WTC11 (cell line): ENCODE measurements at places on chromosomes 11 and 22. TPM values are rescaled to one million over a fixed set of nuclear protein-coding genes. Genes with fewer than 3 reads are reported as not detected.

DNA sequence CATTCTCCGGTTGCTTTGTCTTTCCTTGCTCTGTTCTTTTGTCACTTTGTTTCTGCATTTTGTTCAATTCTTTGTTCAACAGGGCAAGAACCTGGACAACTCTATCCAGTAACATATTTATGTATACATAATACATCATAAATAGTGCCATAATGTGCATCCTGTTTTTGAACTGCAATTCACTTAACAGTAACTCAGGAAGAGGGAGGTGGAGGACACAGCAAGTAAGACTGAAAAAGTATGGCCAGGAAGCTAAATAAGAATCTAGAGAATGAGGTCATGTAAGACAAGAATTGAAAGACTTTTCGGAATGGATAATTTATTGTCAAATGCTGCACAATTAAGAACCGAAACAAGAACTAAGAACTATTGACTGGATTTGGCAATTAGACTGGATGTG lies 29.2 kb upstream of the CHORDC1 start:
- H3K4me3 ChIP-seq = no peak overlapping the region
- DNase-seq = no peak
- no peaks in the 10 kb centered on the region for H3K27me3 ChIP-seq
- no peak overlapping the region; the same call in 1 of the 2 replicates for H3K27ac ChIP-seq

GRCh38 chr22:49368221-49368975 lies 459.3 kb downstream of the BRD1 start:
- H3K4me3 ChIP-seq = no peak overlapping the region
- no peaks in the 10 kb centered on the region; the same call in 1 of the 2 replicates for H3K27me3 ChIP-seq
- no peaks in the 10 kb centered on the region for H3K36me3 ChIP-seq
- DNase-seq = peak; percentile 3

GRCh38 chr11:65574109-65574810 lies 1.6 kb upstream of the EHBP1L1 start:
- peaks cover 38% of the 10 kb centered on the region for H3K27me3 ChIP-seq
- no peaks in the 10 kb centered on the region for H3K36me3 ChIP-seq
- H3K4me3 ChIP-seq = peak overlapping the region; percentile 84
- DNase-seq = peak; percentile 90
- no peak overlapping the region for H3K27ac ChIP-seq

DNA sequence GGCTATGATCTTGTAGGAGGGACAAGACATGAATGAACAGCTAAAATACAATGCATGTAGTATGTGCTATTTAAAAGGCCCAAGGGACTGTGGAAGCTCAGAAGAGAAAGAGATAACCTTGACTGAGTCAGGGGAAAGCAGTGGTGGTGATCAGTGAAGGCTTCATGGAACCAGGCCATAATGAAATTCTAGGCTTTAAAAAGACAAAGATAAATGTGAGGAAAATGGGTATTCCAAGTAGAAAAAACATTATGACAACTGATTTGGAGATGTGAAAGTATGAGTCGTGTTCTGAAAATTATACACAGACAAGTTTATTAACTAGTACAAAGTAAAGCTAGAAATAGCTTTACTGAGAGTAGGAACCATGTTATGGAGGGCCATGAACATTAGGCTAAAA lies 189.8 kb downstream of the SOX6 start:
- DNase-seq = no peak
- H3K4me3 ChIP-seq = no peak overlapping the region
- H3K27me3 ChIP-seq = no peaks in the 10 kb centered on the region
- no peaks in the 10 kb centered on the region for H3K36me3 ChIP-seq
- peaks cover 20% of the 10 kb centered on the region for H3K4me1 ChIP-seq

DNA sequence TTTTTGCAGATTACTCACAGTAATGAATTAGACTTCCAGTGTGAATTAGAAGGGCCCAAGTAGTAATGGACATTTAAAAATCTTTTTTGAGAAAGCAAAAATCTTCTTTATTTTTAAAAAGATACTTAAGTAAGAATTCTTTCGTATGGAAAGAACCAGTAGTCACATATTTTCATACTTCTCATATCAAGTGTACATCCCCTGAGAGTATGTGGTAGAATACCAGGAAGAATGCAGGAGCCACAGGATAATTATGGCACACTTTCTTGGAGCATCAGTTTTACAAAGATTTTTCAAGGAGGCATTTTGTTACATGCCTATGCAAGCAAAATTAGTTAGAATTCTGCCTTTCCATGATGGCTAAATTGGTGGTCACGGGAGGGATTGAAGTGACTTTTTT lies 28.1 kb downstream of the POLD3 start:
- DNase-seq = no peak
- no peaks in the 10 kb centered on the region for H3K27me3 ChIP-seq
- H3K4me1 ChIP-seq = 0 out of 2 replicates have a peak, but pooled peaks cover 2% of the 10 kb centered on the region
- H3K4me3 ChIP-seq = no peak overlapping the region
- H3K36me3 ChIP-seq = peaks cover 38% of the 10 kb centered on the region
- no peak overlapping the region for H3K27ac ChIP-seq

DNA sequence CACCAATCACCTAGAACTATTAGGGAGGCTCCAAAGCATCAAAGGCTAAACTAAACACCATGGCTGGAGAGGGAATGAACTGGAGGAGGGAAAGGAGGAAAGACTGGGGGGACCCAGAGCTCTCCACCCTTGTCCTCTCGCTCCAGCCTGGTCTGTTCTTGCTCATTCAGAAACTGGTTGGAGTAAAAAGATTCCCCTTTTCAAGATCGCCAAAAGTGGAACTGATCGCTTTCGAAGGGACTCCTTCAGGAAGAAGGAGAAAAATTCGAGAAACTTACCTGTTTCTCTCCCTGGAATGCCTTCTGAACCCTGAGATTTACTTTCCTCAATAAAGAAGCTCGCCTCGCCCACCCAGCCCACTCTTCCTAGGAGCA lies 46.9 kb downstream of the OR4D9 start:
- H3K27me3 ChIP-seq = peaks cover 7% of the 10 kb centered on the region
- peak overlapping the region; percentile 87 for H3K4me3 ChIP-seq
- no peaks in the 10 kb centered on the region for H3K36me3 ChIP-seq
- peak overlapping the region; percentile 90; the same call in 1 of the 2 replicates for H3K27ac ChIP-seq

DNA sequence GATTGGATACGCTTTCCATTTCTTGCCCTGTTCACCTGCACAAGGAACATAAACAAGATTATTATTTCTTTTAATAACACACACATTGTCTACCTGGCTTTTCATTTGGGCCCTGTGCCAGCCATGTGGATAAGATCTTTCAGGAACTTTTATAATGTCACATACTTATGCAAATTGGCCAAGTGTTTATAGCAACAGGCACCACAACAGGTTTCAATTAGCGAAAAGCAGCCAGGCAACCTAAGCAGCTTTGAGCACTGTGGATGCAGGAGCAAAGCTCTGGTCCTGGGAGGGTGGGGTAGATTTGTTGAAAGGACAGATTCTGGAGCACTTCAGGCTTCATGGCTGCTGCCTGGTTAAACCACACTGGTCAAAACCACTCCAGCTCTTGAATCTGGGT lies 217.4 kb downstream of the BARX2 start:
- DNase-seq = no peak
- no peak overlapping the region for H3K4me3 ChIP-seq
- H3K4me1 ChIP-seq = peaks cover 10% of the 10 kb centered on the region; the same call in 1 of the 2 replicates
- no peak overlapping the region for H3K27ac ChIP-seq
- peaks cover 4% of the 10 kb centered on the region; the same call in 1 of the 2 replicates for H3K27me3 ChIP-seq

- no peak overlapping the region for H3K4me3 ChIP-seq
- DNase-seq = no peak
- no peaks in the 10 kb centered on the region for H3K36me3 ChIP-seq
- no peak overlapping the region for H3K27ac ChIP-seq
- peaks cover 3% of the 10 kb centered on the region; the same call in 1 of the 2 replicates for H3K4me1 ChIP-seq
- no peaks in the 10 kb centered on the region for H3K27me3 ChIP-seq
Measured at GRCh38 chr22:49647627-49648026, 180.0 kb downstream of the BRD1 start.

DNA sequence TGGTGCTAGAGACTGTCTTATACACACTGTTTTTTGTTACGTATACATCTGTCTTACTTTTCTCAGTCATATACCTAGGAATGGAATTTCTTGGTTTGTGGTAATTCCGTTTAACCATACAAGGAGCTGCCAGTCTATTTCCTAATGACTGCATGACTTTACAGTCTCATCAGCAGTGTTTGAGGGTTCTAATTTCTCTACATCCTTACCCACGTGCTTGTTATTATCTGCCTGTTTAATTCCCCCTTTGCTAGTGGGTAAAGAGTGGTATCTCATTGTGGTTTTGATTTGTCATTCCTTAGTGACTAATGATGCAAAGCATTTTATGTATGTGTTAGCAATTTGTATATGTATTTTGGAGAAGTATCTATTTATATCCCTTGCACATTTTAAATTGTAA lies 1008.0 kb downstream of the FAM181B start:
- H3K27me3 ChIP-seq = no peaks in the 10 kb centered on the region
- no peaks in the 10 kb centered on the region for H3K4me1 ChIP-seq
- peaks cover 10% of the 10 kb centered on the region for H3K36me3 ChIP-seq
- DNase-seq = no peak
- no peak overlapping the region for H3K27ac ChIP-seq
- H3K4me3 ChIP-seq = no peak overlapping the region

GRCh38 chr11:124075841-124076651 lies 34.9 kb upstream of the OR10G7 start:
- peak overlapping the region; percentile 55 for H3K4me3 ChIP-seq
- peaks cover 10% of the 10 kb centered on the region for H3K4me1 ChIP-seq
- H3K27me3 ChIP-seq = no peaks in the 10 kb centered on the region
- peak; percentile 26 for DNase-seq
- no peaks in the 10 kb centered on the region for H3K36me3 ChIP-seq

DNA sequence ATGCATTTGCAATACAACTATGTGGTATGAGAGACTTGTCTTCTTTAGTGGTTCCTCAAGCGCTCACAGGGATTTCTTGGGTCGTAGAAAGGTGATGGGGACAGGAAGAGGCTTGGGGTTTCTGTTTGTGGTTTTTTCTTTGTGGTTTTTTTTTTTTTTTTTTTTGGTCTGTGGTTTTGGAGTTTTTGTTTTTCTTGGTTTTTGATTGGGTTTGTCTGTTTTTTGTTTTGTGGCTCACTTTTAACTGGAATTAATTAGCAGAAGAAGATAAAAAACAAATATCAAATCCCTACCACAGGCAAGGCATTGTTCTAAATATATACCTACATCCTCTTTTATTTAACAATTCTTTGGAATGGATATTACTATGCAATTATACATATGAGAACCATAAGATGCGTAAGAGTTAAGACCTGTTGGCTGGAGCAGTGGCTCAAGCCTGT lies 5.5 kb downstream of the TTC28 start:
- H3K4me3 ChIP-seq = no peak overlapping the region
- H3K4me1 ChIP-seq = peaks cover 7% of the 10 kb centered on the region; the same call in 1 of the 2 replicates
- no peak overlapping the region for H3K27ac ChIP-seq
- no peak for DNase-seq
- peaks cover 3% of the 10 kb centered on the region; the same call in 1 of the 2 replicates for H3K36me3 ChIP-seq
- peaks cover 11% of the 10 kb centered on the region for H3K27me3 ChIP-seq

GRCh38 chr11:92702805-92703448 lies 266.5 kb upstream of the MTNR1B start:
- peaks cover 18% of the 10 kb centered on the region for H3K36me3 ChIP-seq
- H3K4me1 ChIP-seq = peaks cover 10% of the 10 kb centered on the region
- DNase-seq = no peak
- no peaks in the 10 kb centered on the region for H3K27me3 ChIP-seq
- no peak overlapping the region for H3K4me3 ChIP-seq

DNA sequence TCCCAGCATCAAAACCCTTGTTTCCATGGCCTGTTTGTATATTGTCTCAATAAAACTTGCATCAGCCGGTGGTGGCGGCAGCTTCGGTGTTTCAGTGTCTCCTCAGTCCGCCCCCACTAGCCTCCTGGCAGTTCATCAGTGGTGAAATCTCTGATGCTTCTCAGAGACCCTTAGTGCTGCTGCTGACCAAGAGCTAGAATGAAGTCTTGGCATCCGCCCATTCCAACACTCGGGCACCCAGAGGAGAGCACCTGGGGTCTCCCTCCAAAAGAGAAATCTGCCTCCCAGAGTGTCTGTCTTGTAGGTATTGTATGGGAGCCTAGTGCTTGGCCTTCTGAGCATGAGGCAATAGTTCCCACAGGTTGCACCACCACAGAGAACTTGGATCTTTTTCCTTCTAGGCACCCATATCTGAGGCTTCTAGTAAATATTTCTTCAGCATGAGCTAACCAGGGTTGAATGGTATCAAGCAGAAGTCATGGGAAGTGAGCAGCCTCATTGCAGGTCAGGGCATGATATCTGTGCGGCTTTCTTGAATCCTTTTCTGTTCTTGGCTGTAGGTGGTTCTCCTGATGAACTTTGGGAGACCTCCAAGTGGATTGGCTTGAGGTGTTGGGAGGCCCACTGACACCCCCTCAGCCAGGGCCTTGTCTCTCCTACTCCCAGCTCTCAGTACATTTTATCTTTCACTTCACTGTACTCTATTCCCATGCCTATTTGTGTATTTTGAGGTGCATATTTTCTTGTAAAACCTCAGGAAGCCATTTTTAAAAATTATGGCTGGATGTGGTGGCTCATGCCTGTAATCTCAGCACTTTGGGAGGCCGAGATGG lies 13.2 kb upstream of the AIFM3 start:
- H3K36me3 ChIP-seq = peaks cover 39% of the 10 kb centered on the region
- H3K27ac ChIP-seq = peak overlapping the region; percentile 68; the same call in 1 of the 2 replicates
- H3K4me1 ChIP-seq = peaks cover 12% of the 10 kb centered on the region
- H3K27me3 ChIP-seq = peaks cover 10% of the 10 kb centered on the region; the same call in 1 of the 2 replicates
- DNase-seq = no peak
- H3K4me3 ChIP-seq = no peak overlapping the region

DNA sequence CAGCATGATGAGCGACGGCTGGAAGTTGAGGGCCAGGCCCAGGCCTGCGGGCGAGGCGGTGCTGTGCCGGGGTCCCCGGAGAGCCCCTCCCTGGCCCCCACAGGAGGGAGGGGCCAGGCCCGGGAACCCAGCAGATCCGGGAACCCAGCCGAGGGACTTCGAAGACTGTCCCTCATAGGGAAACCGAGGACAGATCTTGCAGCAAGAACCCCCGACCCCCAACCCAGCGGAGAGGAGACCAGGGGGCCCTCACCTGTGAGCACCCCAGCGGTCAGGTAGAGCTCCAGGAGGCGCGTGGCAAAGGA lies 2.4 kb downstream of the SLC16A8 start:
- H3K4me3 ChIP-seq = no peak overlapping the region; the same call in 1 of the 2 replicates
- peaks cover 4% of the 10 kb centered on the region; the same call in 1 of the 2 replicates for H3K4me1 ChIP-seq
- H3K27me3 ChIP-seq = peaks cover 24% of the 10 kb centered on the region
- H3K36me3 ChIP-seq = no peaks in the 10 kb centered on the region
- H3K27ac ChIP-seq = no peak overlapping the region
- DNase-seq = no peak

DNA sequence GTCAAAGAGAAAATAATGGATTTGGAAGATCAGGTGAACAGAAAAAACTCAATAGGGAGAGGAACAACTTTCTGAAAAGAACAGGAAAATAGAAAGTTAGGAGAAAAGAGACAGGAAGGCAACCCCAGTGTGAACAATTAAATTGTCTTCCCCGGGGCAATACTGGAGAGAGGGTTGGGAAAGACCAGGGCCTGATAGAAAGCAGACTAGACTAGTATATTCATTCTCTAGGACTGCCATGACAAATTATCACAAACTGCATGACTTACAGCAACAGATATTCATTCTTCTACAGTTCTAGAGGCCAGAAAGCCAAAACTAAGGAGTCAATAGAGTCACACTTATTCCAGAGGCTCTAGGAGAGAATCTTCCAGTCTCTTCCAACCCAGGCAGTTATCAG lies 482.8 kb downstream of the SOX6 start:
- peaks cover 5% of the 10 kb centered on the region for H3K36me3 ChIP-seq
- DNase-seq = no peak
- no peak overlapping the region for H3K27ac ChIP-seq
- H3K4me3 ChIP-seq = no peak overlapping the region
- peaks cover 39% of the 10 kb centered on the region for H3K4me1 ChIP-seq

- H3K4me1 ChIP-seq = no peaks in the 10 kb centered on the region
- no peak overlapping the region for H3K4me3 ChIP-seq
- H3K27ac ChIP-seq = no peak overlapping the region
- no peaks in the 10 kb centered on the region for H3K36me3 ChIP-seq
- H3K27me3 ChIP-seq = peaks cover 10% of the 10 kb centered on the region
- DNase-seq = no peak
Measured at GRCh38 chr11:2426826-2427521, 17.3 kb downstream of the TRPM5 start.

PATE4 gene
- not detected in 3 replicates for total RNA-seq

TUT1 gene
- 35.3 to 40.0 TPM (median 37.3 TPM) in 3 replicates for total RNA-seq

BACE1 gene
- 8.5 to 9.2 TPM (median 8.7 TPM) in 3 replicates for total RNA-seq

KRTAP5-7 gene
- 0.11 TPM in 1 of 3 replicates, not detected in the others for total RNA-seq
